ENCODE measurements at places on chromosomes 2 and 18. TPM values are rescaled to one million over a fixed set of nuclear protein-coding genes. Genes with fewer than 3 reads are reported as not detected.
A peak's percentile ranks its signal among the peaks of the same experiment; 100 is the strongest.

The C2orf76 gene
- 11.9 TPM for polyA plus RNA-seq

The IL18R1 gene
- 2.3 TPM for polyA plus RNA-seq

The BOLL gene
- polyA plus RNA-seq, result not detected

The GKN2 gene
- polyA plus RNA-seq, result not detected

The DSG1 gene
- polyA plus RNA-seq, result under 0.01 TPM

The PLGLB1 gene
- 13.7 TPM for polyA plus RNA-seq

The EGR4 gene
- not detected for polyA plus RNA-seq

DNA sequence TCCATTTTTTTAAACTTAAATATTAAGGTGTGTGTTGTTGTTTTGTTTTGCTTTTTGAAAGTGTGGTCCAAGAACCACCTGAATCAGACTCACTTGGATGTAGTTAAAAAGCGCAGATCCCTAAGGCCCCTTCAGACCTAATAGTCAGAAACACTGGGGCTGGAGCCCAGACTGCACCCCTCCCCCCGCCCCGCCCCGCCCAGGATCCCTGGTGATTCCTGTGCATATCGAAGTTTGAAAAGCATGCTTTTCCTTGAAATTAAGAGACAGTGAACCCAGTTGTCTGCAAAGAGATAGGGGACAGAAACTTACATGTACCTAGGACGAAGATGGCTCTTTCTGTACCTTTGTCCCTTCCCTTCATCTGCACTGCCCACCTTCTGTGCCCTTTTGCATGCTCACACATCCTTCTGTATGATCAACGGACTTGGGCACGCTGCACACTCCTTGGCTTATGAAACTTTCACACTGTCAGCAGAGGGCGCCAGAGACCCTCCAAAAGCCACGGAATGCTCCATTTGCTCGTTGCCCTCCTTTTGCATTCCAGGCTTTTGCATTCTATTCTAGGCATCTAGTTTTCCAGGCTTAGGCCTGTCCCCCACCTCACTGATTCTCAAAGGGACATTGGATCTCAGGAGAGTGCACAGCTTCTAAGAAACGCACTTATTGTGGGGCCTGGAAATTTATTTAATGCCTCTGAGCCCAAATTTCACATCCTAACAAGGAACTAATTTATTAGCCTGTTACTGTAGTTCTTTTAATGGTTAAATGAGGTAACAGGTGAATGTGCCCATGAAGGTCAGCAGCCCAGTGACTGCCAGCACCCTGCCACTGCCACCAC, 32.8 kb upstream of the SLC14A1 start:
- DNase-seq, result peak; percentile 73

- no peak for DNase-seq
Measured at GRCh38 chr2:153394686-153395085, 83.9 kb downstream of the RPRM start.

GRCh38 chr18:36411745-36412168, 114.2 kb downstream of the FHOD3 start:
- no peak for DNase-seq

DNA sequence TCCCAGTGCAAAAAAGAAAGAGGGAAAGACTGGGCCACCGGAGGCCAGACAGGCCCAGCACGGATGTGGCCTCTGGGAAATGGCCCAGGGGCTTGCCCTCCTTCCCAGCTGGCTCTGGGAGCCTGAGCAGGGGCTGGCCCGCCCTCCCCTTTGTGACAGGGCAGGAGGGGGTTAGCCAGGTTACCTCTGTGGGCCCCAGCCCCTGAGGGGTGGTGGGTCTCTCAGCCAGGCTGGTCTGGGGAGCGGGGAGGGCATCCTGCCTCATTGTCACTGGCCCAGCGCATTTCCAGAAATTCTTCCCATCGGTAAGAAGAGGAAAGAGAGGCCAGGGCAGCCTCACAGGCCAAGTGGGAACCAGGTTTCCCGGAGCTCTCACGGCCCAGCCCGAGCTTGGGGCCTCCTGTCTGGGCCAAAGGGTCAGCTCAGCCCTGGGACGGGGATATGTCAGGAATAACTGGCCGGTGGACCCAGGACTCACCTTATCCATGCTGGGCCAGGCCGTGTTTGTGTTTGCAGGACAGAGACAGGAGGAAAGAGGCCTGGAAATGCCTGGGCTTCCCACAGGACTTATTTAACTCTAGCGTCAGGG, 182.2 kb downstream of the ZFP36L2 start:
- no peak for DNase-seq

GRCh38 chr2:29262681-29263260, 147.6 kb downstream of the CLIP4 start:
- DNase-seq, result no peak

DNA sequence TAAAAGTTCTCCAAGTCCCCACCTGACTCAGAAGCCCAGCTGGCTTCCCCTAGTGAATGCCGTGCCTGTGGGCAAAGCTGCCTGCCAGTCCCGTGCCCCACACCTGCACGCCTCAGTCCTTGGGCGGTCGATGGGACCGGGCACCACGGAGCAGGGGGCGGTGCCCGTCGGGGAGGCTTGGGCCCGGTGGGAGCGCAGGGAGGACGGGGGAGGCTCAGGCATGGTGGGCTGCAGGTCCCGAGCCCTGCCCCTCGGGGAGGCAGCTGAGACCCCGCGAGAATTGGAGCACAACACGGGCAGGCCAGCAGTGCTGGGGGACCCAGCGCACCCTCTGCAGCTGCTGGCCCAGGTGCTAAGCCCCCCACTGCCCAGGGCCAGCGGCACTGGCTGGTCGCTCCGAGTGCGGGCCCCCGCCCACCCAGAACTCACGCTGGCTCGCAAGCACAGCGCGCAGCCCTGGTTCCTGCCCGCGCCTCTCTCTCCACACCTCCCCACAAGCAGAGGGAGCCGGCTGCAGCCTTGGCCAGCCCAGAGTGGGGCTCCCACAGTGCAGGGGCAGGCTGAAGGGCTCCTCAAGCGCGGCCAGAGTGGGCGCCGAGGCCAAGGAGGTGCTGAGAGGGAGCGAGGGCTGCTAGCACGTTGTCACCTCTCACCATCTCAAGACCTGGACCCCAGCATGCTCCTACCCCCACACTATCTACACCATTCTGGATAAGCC, 215.5 kb downstream of the TNS1 start:
- no peak for DNase-seq

- no peak for DNase-seq
Measured at GRCh38 chr2:67599561-67599960, 202.4 kb downstream of the ETAA1 start.

DNA sequence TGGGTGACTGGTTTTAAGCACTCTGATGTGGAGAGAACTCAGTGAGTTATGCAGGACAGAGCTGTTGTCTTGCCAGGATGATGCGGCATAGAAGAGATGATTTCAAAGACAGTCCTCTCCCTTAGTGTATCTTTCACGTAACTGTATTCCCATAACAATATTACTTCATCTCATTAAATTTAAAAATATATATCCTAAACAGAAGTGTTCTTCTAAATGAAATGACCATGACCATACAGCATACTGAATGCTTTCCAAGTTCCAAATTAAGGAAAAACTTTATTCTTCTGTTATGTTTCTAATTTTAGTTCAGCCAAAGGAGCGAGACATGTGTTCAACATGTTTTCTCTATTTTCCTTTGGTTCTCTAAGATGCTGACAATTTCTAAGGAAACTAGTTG, 600.1 kb upstream of the FSHR start:
- no peak for DNase-seq

GRCh38 chr2:96550787-96551604, 14.4 kb downstream of the ARID5A start:
- DNase-seq, result no peak

DNA sequence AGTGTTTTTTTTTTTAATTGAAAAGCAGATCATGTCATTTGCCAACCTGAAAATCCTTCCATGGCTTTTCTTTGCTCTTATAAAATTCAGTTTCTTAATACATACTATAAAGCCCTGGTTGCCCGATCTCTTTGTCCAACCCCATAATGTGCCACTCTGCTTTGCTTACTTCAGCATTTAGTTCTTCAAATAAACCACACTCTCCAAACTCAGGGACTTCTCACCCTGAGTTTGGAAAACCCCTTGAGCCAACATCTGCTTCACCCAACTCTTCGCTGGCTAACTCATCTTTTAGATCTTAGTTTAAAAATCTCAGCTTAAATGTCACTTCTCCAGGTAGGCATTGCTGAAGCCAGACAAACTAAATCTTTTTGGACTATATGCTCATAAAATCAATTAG, 1.3 kb upstream of the STAT1 start:
- no peak for DNase-seq

- DNase-seq, result no peak
Measured at GRCh38 chr2:196166876-196167275, 4.5 kb downstream of the STK17B start.

- DNase-seq, result no peak
Measured at GRCh38 chr2:137367361-137367760, 596.9 kb upstream of the HNMT start.

GRCh38 chr2:219163156-219163555, 2.5 kb upstream of the NHEJ1 start:
- no peak for DNase-seq

DNA sequence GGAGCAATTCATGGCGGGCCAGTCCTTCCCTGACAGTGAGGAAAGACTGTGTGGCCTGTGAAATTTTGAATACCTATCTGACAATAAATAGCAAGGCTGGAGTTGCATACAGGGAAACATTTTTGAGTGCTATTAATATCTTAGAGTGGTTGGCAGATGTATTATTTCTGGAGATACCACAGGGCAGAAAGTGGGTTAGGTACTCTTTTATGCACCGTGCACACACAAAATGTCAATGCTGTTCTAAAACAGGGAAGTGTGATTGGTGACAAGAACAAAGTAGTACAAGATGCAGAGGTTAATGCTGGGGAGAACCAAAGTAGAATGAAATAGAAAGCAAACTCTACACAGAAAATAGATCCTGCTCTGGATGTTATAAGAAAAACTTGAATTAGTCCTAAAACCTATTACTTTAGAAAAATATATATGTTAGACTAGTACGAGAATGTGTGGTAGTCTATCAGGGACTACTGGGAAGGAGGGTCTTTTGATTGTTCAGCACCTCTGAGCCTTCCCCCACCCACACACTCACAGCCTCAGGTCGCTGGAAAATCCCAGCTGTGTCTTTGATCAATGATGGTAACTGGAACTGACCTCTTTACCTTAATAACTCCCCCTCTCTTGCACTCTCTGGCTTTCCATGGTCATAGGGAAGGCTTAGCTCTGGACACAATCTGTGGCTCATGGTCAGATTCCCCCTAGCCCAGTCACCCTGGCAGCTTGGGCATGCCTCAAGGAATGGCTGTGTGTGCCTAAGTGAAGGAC, 58.2 kb downstream of the SERPINB8 start:
- DNase-seq, result no peak

DNA sequence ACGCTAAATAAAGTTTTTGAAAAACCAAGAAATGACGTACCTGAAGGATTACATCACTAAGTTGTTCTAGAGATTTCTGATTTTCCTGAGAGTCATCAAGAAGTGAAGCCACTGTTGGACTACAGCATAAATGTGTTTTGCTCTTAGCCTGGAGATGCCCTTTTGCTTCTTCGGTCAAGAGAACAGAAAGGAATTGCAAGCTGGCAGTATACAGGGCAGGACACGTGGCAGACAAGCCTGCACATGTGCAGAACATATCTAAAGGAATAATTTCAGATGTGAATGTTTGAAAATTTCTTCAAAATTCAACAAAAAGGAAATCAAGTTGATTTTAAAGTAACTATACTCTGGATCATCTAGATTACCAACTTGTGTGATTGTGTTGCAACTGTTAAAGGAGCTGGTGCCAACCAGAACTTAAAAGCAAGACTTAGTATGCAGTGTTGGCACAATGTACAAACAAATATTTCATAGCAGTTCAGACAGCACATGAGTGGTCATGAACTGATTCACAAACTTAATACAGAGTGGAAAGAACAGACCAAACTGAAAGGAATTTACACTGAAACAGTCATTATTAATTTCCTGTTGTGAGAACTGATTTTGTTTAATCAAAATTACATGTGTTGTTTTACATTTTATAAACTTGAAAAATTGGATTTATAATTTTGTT, 100.4 kb upstream of the CD226 start:
- DNase-seq, result no peak

DNA sequence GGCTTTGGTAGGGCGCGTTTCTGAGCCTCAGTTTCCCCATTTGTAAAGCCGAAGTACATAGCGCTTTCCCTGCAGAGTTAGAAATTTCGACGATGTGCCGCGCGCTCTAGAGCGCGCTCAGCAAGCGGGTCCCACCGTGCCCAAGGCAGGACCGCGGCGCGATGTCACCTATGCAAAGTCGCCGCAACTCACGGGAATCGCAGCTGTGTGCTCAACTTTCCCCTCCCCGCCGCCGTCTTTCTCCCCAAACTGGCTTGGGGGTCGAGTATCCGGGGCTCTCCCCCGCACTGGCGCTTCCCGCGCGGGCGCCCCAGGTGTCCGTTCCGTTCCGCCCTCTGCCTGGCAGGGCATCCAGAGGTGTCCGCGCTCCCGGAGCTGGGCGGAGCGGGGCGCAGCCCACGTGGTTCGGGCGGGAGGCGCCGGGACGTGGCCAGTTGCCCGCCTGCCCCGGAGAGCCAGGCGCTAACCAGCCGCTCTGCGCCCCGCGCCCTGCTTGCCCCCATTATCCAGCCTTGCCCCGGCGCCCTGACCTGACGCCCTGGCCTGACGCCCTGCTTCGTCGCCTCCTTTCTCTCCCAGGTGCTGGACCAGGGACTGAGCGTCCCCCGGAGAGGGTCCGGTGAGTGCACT, at the start of gene MLPH:
Gene MLPH (plus strand): TSS at position 433 of the 630 bp plus-strand sequence. CDS start 6,176 bp downstream, outside the sequence.
- DNase-seq, result peak; percentile 61

GRCh38 chr2:146950361-146950760, 894.5 kb upstream of the ACVR2A start:
- DNase-seq, result no peak

GRCh38 chr2:144325086-144325485, 194.8 kb downstream of the ZEB2 start:
- no peak for DNase-seq

DNA sequence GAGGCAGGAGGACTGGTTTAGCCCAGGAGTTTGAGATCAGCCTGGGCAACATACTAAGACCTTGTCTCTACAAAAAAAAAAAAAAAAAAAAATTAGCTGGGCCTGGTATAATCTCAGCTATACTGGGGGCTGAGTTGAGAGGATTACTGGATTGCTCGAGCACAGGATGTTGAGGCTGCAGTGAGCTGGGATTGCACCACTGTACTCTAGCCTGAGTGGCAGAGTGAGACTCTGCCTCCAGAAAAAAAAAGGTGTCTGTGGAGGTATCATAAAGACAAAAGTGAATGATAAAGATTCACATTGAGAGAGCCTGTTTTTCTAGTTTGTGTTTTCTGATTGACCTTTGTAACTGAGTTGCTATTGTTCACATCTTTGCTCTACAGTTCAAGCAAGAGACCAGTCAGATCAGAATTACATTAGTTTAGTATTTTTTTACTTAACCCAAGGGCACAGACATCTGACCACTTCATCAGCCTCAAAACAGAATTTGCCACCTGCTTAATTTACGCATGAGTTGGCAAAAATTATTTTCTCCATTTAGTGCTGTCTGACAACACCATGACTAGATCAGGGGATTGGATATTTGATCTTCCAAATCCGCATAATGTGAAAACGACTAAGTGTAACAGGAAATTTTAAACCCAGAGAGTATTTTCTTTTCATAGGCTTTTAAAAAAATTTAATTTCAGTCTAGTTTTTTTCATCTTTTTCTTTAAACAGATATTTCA, 271.0 kb downstream of the TGIF1 start:
- no peak for DNase-seq

- DNase-seq, result no peak
Measured at GRCh38 chr2:74530239-74531187, 780 bp downstream of the HTRA2 start.

DNA sequence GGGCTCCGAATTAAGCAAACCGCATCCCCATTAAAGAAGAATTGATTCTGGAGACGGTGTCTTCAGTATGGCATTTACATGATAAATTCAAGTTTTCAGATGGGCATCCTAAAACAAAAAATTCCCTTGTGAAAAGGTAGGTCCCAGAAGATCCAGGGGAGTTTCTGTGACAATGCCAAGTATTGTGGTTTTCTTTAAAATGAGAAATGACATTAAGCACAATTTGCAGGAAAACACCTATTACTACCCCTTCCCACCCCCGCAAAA, 689 bp upstream of the YWHAQ start:
- no peak for DNase-seq
